ENCODE measurements at places on chromosomes 6 and 20.

DNA sequence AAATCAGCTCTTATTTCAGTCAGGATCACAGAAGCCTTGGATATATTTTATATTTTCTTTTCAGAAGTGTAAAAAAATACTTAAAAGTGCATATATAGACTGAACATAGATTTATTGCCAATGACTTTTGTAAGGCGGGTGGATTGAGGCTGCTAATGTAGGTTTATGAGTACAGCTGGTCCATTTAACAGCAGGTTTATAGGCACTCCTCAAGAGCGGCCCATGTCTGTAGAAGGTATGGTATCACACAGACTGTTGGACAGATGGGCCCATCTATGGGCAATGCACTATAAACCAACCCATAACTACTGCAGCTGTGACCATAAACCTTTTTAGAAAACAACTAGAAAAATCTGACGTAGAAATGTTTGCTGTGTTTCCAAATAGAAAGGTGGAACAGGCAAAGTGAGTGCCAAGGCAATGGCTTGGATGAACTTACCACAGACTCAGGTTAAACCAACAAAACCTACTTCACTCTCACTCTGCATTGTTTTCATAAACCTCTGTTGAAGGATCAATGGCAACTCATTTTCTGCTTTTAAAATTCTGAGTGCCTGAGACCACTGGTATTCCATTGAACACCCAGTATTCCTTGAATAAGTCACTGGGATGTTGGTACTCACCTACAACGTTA is 170.6 kb upstream of the EYA4 start:
- DNase-seq = no peak

- no peak for DNase-seq
Measured at GRCh38 chr20:62649140-62649539, 6.8 kb downstream of the SLCO4A1 start.

GRCh38 chr6:138787138-138787537 is 8.7 kb upstream of the ECT2L start:
- DNase-seq = no peak

DNA sequence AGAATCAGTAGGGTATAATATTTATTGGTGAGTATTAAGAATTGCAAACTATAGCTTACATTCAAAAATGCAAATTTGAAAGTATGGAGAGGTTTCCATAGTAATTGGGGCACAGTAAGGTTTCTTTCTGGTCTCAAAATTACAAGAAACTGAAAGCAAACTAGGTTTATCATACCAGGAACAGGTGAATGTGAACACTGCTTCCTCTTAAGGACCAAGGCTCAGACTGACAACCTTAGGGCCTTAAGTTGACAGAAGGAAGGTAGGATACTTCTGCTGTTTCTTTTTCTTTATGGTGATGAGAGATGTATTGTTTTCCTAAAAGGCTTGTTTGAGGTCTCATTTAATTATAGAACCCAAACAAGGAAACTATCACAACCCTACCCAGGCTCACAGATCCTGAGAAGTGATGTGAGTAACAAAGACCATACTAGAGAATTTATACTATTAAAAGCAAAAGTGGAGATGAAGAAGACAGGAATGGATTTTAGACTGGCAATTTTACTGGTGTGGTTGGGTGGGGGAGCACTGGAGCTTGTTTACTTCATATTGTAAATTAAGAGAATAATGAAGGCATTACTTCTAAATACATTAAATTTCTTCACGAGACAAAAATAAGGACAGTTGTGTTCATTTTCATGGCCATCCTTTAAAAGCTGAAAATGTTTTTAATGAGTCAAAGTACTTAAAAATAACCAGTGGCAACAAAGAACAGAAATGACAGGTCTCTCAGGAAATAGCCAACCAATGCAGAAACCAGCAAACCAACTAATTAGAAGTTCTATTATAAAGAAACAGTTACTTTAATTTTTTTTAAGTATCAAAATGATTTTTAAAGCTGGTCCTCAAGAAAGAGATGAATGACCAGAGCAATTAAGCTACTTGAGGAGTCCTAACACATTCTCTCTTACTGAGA is 21.3 kb downstream of the STAU1 start:
- DNase-seq = no peak

DNA sequence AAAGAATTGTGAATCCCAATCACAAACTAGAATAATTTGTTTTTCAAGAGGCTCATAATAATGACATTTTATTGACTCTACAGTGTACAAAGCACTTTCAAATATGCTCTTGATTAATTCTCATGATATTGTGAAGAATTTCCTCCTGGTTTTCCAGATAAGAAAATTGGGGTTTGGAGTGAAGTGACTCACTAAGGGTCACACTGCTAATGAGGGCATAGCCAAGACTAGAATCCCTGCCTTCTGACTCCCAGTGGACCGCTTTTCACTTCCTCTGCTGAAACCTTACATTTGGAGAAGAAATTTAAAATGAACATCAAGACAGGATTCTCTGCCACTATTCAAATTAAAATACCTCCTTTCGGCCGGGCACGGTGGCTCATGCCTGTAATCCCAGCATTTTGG is 38.3 kb upstream of the LTV1 start:
- DNase-seq = no peak

GRCh38 chr6:708237-708598 is 15.3 kb upstream of the EXOC2 start:
- DNase-seq = no peak

GRCh38 chr20:38986663-38987062 is 24.5 kb downstream of the DHX35 start:
- DNase-seq = no peak

- DNase-seq = no peak
Measured at GRCh38 chr6:107493158-107494057, 3.5 kb downstream of the SOBP start.

DNA sequence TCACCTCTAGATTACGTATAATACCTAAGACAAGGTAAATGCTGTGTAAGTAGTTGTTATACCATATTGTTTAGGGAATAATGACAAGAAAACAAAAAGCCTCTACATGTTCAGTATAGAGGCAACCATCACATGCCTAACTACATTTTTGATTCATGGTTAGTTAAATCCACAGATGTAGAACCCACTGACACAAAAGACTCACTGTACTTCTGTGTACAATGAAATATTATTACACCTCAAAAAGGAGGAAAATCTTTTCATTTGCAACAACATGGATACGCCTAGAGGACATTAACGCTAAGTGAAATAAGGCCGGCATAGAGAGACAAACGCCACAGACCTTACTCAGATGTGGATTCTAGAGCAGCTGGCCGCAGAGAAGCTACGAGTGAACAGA is 50.5 kb downstream of the NINL start:
- no peak for DNase-seq

- no peak for DNase-seq
Measured at GRCh38 chr20:46767127-46767761, 57.8 kb downstream of the SLC2A10 start.

DNA sequence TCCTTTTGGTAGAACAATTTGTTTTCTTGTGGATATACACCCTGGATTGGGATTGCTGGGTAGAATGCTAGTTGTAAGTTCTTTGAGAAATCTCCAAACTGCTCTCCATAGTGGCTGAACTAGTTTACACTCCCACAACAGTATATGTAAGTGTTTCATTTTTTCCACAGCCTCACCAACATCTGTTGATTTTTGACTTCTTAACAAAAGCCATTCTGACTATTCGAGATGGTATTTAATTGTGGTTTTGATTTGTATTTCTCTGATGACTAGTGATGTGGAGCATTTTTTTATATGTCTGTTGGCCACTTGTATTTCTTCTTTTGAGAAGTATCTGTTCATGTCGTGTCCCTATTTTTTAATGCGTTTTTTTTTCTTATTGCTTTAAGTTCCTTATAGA is 444.1 kb downstream of the CBLN4 start:
- no peak for DNase-seq

- DNase-seq = peak; percentile 44
Measured at GRCh38 chr6:29965873-29966601, 23.7 kb downstream of the HLA-A start.

Data from T-helper 1 cell (primary cell).